Ureter (tissue), 1 donor: ENCODE measurements at places on chromosomes 1 and 21. TPM values are rescaled to one million over a fixed set of nuclear protein-coding genes. Genes with fewer than 3 reads are reported as not detected.

ERG gene
- total RNA-seq: 27.2 TPM

OR2T11 gene
- total RNA-seq: not detected

KRTCAP2 gene
- total RNA-seq: 293 TPM

LAMC2 gene
- 14.5 TPM for total RNA-seq

SPATA46 gene
- not detected for total RNA-seq

BRDT gene
- total RNA-seq: not detected

FCGR1A gene
- 2.9 TPM for total RNA-seq

COP1 gene
- total RNA-seq: 60.6 TPM

ADGRL2 gene
- 41.9 TPM for total RNA-seq

DIO1 gene
- not detected for total RNA-seq

RASSF5 gene
- total RNA-seq: 35.5 TPM

RGS16 gene
- 22.4 TPM for total RNA-seq

LCE1B gene
- total RNA-seq: not detected

STK40 gene
- total RNA-seq: 34.2 TPM

RGS13 gene
- total RNA-seq: 0.62 TPM

S100A9 gene
- total RNA-seq: 151 TPM
